Mesendoderm (in vitro differentiated cells): ENCODE measurements at places on chromosomes 11 and 22.

- DNase-seq, result no peak
Observed at GRCh38 chr11:34242037-34242625, 115.7 kb downstream of the ABTB2 start.

- DNase-seq, result no peak
Observed at GRCh38 chr22:33576205-33576604, 344.1 kb downstream of the LARGE1 start.

DNA sequence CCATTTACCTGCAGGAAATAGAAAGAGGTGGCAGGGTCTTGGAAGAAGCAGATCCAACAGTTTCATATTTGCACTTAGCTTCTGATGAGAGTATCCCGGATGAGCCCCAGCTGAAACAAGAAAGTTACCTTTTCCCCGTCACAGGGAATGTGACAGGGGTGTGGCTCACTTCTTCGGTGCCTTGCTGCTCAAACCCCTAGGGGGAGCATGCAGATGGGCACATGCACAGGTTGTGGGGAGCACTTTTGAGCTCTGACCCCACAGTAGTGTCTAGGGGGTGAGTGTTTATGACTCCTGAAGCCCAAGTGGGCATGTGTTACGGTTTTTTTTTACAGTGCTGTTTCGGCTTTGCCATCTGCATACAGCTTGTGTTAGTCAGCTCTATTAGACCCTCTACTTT, 1221.0 kb downstream of the JRKL start:
- DNase-seq, result no peak

DNA sequence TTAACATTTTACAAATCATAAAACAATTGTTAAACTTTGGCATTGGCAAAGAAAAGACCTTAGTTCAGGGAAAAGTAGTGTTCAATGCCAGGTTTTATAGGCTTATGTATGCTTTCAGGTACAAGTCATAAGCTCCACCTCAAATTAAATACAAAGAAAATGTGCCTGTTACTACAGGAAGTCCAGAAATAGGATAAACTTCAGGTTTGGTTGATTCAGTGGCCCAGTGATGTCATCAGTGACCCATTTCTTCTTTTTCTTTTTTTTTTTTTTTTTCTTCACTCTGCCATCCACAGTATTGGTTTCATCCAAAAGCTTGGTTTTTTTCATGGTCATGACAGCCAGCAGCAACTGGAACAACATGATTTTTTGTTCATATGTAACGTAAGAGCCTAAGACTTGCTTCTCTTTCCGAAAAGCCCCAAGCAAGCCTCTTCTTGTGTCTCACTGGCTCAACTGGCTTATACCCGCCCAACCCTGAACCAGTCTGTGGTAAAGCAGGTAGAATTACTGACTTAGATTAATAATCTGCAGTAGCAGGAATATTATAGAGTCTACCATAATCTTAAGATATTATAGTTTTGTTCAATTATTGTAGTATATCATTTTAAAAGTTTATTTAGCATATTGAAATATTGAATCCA, 46.2 kb downstream of the TTC17 start:
- DNase-seq, result no peak

GRCh38 chr22:33467620-33468095, 409.5 kb upstream of the SYN3 start:
- DNase-seq, result no peak
